H1 (cell line): ENCODE measurements at places on chromosomes 12 and 14.

DNA sequence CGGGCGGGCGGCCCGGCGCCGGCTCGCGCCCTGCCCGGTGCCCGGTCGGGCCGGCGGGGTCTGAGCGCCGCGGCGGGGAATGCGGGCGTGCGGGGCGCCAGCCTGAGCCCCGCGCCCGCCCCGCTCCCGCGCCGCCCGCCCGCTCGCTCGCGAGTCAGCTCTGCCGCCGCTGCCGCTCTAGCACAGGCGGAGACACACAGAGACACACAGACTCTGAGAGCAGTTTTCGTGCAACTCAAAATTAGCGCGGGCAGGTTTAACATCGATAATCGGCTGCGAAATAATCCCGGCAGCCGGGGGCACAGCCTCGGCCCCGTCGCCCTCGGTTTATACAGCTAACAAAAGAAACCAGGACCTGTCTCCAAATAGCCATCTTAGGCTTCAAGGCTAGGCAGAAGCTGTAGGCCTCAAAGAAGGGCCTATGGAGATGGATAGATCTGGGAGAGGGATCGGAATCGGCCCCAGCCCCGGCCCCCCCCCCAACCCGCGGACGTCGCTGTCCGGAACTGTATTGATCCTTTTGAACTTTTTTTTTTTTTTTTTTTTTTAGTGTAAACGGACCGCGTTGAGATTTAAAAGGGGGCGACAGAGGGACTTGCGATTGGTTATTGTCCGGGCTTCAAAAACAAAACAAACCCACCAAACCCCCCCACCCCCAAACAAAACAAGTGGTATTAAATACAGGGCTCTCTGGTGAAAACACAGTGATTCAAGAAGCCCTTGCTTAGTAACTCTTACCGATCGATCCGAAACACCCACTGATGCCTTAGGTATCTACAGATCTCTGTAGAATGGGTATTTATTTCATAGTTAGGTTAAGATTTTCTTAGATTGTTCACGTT is 1.1 kb downstream of the ARID2 start:
- DNase-seq: no peak

DNA sequence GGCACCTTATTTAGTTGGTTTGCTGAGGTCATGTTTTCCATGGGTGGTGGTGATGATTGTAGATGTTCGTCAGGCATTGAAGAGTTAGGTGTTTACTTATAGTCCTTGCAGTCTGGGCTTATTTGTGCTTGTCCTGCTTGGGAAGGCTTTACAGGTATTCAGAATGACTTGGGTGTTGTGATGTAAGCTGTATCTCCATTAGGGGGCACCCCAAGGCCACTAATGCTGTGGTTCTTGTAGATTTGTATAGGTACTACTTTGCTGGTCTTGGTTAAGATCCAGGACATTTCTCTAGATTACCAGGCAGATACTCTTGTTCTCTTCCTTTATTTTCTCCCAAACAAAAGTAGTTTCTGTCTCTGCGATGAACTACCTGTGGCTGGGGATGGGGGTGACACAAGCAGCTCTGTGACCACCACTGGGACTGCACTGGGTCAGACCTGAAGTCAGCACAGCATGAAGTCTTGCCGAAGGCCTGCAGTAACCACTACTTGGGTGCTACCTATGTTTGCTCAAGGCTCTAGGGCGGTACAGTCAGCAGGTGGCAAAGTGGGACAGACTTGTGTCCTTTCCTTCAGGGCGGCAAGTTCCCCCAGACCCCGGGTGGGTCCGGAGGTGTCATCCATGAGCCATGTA is 35.8 kb upstream of the FBXO33 start:
- peak; percentile 66 for DNase-seq

- DNase-seq: no peak
These were observed 133.3 kb downstream of the DACT1 start for GRCh38 chr14:58771016-58771415.

- DNase-seq: no peak
These were observed 120.4 kb downstream of the CALM1 start for GRCh38 chr14:90517076-90517841.

- DNase-seq: no peak
These were observed 40.7 kb upstream of the TMEM263 start for GRCh38 chr12:106914796-106915634.
